ENCODE measurements at places on chromosomes 11 and 22.

DNA sequence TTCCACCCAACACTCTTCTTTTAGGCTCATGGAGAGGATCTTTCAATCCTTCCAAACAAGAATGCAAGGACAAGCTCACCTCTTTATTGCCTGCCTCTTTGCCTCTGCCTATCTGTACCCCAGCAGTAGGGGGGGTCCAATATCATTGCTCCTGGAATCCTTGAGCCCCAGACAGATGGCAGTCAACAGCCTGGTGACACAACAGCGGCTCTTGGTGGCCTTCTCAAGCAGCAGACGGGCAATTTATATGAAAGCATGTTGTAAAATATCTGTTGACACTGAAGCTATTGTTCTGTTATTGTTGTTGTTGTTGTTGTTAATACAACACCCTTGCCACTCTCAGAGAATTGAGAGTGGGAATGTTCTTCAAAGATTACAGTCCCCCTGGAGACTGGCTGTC lies 480.0 kb upstream of the CADM1 start:
- DNase-seq = no peak

DNA sequence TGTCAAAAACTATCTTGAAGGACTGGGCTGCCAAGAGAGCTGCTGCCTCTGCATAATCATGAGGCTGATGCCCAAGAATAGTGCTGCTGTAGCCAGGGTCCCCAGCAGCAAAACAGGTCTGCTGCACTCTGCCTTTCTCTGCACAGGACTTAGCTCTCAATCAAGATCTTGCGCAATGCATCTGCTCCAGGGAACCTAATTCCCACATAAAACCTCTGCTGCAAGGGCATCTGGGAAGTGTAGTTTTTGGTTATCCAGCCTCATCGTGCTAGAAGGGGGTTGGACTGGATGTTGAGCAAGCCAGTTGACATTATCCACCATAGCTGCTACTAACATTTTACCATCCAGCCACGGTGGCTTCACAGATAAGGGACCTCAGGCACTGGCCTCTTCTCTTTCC lies 192.7 kb downstream of the C11orf91 start:
- DNase-seq = peak; percentile 38

DNA sequence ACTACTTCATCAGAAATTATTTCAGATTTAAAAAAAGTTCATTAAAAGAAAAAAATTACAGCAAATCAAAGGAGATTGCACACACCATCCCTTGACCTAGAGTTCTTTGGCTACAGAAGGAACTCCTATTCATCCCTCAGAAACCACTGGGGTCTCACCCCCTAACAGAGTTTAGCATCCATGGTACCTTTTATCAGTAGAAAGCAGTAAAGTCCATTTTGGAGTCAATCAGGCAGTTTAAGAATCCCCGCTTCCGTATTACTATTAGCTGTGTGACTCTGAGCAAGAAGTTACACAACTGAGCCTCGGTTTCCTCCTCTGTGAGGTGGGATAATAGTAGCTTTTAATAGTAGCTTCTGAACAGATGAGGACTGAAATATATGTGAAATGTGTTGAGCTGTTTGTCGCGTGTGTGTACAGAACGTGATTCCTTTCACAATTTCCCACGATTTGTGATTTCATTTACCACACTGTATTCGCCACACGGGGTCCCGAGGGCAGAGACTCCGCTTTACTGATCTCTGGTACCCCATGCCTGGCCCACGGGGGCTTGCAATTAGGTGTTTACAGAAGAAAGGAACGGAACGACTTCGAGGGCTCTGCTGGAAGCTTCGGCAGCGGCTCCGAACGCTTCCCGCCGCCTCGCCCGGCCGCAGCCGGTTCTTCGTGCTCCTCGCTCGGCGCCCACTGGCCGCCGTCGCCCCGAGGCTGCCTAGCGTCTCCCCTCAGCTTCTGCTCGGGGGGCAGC lies 72.5 kb upstream of the ZBED5 start:
- DNase-seq = peak; percentile 27

DNA sequence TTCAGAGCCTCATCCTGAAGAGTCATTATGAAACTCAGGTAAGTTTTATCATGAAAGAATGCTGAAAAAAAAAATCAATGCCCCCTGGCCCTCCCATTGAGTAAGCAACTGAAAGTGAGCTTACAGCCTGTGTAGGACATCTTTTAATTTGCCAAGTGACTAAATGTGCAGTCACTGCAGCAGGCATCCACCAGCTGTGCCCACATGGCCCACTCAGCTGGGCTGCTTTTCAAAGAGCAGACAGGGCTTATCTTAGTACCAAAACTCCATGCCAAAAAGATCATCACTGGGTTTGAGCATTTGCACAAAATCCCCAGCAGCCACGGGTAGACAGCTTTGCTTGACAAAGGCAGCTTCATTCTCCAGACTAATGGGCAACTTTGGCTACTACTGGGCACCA lies 709.7 kb downstream of the NTM start:
- DNase-seq = no peak

DNA sequence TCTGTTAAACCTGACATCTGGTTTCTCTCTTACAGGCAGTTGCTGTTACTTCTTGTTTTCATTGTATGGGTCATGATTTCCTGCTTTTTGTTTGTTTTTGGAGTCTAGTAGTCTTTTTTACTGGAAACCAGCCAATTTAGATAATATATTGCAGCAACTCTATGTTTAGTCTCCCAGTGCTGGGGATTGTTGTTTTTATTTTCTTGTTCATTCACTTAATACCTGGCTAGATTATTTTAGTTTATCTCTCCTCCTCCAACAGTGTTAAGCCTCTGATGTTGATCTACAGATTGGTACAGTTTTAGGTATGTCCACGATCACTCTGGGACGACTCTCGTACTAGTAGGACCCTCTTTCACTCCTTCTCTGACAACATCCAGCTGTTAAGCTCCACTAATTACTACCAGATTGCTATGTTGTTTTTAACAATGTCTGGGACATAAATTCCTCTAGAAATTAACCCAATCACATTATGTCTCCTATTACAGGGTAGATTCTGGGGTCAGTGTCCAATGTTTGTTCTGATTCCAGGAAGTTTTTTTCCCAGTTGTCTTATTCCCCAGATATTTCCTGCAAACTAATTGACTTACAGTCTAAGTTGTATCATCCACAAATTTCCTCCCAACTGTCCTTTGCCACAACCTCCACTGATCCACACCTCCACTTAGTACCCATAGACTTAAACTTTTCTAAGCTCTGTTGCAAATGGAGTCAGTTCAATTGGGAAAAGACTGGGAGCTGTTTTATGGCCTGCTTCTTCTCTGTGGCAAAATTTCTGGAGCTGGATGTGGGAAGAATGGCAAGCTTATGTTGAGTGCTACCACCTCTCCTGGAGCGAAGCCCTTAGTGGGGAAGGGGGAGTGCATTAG lies 1280.6 kb upstream of the CNTN5 start:
- no peak for DNase-seq

DNA sequence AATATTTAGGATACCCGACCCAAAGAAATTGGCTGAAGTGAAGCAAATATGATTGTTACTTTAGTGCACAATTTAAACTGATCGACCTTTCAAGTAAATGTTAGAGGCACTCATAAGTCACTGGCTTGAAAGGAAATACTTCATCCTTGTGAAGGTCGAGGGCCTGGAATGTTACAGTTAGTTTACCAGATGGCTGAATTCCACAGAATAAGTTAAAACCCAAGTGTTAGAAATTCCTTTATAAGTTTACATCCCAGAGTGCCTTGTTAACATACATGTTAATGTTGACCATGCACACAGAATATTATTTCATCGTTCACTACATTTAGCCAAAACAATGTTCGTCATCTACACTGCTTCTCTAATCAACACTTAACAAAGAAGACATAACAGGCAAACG lies 235.5 kb upstream of the ANO3 start:
- DNase-seq = no peak

DNA sequence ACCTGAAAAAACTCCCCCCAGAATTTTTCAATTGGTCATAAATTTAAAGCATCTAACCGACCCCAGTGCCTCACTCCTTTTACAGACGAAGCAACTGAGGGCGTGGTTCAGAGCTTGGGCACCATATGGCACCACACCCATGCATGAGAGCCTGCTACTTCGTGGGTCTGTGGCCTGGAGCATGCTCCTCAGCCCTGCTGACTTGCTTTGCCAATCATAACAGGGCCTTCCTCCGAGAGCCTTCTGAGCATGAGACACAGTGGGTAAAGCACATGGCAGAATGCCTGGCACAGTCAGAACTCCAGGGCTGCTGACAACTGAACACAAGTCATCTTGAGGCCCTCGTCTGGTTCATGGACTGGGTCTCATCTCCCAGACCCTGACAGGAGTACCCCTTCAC lies 33.3 kb downstream of the HIRA start:
- DNase-seq = no peak

GRCh38 chr11:122661182-122661945 lies 5.8 kb downstream of the UBASH3B start:
- no peak for DNase-seq

DNA sequence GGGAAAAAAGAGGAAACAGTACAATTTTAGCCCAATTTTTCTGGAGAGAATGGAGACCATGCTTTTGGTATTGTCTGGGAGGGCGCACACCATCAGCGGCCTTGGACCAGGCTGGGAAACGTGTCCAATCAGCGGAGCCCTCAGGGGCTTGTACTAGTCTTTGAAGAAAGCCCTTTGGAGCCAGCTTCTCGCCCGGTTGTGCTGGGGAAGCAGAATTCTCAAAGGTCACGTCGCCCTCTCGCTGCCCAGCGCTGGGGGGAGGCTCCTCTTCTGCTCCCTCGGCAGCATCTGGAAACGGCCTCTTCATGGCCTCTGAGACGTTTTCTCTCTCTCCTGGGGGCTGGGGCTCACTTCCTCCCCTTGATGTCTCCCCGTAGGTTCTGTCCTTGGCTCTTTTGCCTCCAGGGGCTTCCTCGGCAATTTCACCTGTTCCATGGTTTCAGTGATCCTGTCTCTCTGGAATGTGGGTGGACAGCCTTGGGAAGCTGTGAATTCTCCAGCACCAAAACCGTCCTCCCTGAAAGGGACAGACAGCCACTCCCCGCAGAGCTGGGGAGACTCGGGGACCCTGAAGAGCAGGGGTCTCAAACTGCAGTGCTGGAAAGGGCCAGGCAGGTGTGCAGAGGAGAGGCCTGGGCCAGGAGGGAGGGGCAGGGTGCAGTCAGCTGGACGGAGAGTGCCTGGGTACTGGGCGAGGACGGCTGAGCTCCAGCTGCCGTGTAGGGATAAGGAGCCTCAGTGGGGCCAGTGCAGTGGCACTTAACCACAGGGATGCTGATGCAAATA lies 80.2 kb downstream of the RPS6KA4 start:
- DNase-seq = no peak

DNA sequence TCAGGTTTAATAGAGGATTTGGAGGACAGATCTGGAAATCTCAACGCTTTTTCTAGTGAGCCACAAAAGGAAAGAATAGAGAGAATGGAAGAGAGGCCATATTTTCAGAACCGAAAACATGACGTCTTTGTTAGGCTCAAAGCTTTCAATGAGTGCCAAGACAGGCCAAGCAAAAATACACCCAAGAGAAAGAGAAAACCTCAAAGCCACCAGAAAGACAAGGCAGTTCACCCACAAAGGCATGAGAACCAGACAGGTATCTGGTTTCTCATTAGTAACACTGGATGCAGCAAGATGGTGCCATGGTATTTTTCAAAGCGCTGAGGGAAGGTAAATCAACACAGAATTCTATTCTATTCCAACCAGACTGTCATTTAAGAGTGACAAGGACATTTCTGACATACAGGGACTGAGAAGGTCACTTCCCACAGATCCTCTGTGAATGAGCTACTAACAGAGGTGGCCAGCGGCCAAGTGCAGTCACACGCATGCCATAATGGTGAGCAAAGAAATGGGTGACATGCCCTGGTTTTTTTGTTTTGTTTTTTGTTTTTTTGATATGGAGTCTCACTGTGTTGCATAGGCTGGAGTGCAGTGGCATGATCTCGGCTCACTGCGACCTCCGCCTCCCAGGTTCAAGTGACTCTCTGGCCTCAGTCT lies 41.9 kb downstream of the TOLLIP start:
- DNase-seq = no peak

GRCh38 chr11:118806400-118806799 lies 15.4 kb upstream of the DDX6 start:
- DNase-seq = no peak

DNA sequence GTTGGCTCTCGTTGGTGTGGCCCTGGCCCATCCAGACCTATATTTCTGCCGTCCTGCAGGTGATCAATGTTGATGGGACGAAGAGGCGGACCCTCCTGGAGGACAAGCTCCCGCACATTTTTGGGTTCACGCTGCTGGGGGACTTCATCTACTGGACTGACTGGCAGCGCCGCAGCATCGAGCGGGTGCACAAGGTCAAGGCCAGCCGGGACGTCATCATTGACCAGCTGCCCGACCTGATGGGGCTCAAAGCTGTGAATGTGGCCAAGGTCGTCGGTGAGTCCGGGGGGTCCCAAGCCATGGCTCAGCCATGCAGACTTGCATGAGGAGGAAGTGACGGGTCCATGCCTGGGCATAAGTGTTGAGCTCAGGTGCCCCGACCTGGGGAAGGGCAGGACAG lies 57.1 kb upstream of the PPP6R3 start:
- no peak for DNase-seq

DNA sequence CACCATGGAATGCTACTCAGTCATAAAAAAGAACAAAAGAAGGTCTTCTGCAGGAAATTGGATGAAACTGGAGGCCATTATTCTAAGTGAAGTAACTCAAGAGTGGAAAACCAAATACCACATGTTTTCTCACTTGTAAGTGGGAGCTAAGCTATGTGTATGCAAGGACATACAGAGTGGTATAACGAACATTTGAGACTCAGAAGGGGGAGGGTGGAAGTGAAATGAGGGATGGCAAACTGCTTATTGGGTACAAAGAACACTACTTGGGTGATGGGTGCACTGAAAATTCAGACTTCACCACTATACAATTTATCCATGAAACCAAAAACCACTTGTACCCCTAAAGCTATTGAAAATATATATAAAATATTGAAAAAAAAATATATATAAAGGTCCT lies 13.4 kb upstream of the CAT start:
- no peak for DNase-seq

DNA sequence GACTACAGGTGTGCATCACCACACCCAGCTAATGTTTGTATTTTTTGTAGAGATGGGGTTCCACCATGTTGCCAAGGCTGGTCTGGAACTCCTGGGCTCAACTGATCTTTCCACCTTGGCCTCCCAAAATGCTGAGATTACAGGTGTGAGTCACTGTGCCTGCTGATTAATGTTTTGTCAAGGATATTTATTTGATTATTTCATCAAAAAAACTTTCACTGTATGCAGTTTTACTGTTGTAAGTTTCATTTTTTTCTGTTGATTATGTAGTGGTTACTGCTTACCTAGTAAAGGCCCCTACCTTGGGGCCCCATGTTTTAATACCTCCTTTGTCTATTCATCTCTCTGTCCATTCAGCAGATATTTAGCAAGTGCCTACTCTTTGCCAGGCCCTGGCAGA lies 16.7 kb upstream of the FAM168A start:
- DNase-seq = no peak

- DNase-seq = peak; percentile 81
Measured at GRCh38 chr11:64844330-64845128, at the start of gene CDC42BPG. Gene CDC42BPG (minus strand): TSS chr11:64844653. CDS start chr11:64844569, 84 bp downstream.

GRCh38 chr11:108221371-108221770 lies 1.1 kb downstream of the NPAT start:
- no peak for DNase-seq

Data from WERI-Rb-1 (cell line).